Activated T-cell treated with anti-CD3 and anti-CD28 coated beads for 24 hours (primary cell): ENCODE measurements at places on chromosomes 2 and 18.

GRCh38 chr18:69161383-69162028, 239.2 kb upstream of the DOK6 start:
- DNase-seq, result no peak

- no peak for DNase-seq
Observed at GRCh38 chr2:109711230-109712122, 82.6 kb upstream of the RGPD5 start.

- DNase-seq, result peak; percentile 4
Observed at GRCh38 chr2:46873604-46874068, 42.0 kb downstream of the MCFD2 start.

GRCh38 chr18:1350931-1351450, 446.3 kb downstream of the ADCYAP1 start:
- no peak for DNase-seq

DNA sequence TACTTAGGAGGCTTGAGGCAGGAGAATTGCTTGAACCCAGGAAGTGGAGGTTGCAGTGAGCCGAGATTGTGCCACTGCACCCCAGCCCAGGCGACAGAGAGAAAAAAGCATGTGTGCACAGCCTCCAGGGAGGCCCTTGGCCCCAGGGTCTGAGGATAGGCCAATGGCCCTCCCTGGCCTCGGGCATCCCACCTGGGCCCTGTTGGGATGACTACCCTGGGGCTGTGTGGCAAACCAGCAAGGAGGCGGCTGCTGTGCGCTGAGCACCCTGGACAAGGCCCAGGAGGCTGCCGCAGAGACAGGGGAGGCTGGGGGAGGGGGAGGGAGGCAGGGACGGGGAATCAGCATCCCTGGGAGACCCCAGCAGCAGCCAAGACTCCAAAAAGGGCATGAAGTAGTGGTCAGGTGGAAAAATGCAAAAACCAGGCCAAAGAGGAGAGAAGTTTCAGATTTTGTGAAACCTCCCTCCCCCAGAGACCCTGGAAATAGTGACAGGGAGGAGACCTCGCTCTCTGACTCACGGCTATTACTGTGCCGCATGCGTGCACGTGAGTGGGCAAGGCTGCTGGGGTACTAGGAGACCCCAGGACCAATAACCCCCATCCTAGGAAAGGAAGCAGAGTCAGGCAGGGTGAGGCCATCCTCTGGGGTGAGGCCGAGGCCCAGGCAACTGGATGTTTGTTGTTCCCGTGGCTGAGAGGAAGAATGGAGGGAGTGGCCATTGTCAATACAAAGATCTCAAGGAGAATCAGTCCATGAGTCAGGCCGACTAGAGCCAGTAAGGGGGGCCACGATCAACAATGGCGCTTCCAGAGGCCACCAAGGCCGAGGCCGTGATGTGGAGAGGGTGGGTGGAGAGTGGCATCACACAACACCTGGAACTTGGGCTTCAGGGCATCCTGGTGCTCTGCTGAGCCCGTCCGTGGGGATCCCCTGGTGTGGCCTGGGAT, 16.0 kb upstream of the B3GNT7 start:
- no peak for DNase-seq

- no peak for DNase-seq
Observed at GRCh38 chr2:33782395-33783230, 183.5 kb upstream of the FAM98A start.

GRCh38 chr2:64612575-64613195, 41.0 kb downstream of the SERTAD2 start:
- no peak for DNase-seq

DNA sequence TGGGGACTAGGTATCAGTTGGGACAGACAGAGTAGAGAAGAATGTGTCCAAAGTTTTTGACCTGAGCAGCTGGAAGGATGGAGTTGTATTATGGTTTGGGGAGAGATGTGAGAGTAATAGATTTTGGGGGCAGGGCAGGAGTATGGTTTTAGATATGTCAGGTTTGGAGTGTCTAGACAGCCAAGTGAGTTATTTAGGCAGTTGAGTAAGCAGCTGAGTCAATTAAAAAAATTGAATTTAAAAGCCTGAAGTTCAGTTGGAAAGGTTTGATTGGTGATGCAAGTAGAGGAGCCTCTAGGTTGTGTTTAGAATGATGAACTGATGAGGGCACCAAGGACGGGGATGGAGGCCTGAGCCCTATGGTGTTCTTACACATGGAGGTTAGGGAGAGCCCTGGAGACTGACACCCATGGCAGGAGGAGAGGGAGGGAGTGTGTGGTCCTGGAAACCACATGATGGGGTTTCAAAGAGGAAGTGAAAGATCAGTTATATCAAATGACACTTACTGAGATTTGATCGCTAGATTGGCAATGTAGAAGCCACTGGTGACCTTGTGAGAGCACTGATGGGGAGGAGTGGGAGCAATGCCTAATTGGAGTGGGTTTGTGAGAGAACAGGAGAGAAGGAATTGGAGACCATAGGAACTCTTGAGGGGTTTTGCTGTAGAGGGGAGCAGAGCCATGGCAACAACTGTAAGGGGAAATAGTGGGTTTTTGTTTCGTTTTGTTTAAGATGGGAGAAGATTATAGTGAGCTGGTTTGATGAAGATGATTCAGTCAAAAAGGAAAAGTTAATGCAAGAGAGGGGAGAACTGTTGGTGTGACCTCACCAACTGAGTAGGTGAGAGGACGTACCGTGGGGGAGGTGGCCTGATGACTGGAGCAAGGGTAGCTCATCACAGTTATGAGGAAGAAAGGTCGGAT, 10.3 kb downstream of the ITGA6 start:
- no peak for DNase-seq

DNA sequence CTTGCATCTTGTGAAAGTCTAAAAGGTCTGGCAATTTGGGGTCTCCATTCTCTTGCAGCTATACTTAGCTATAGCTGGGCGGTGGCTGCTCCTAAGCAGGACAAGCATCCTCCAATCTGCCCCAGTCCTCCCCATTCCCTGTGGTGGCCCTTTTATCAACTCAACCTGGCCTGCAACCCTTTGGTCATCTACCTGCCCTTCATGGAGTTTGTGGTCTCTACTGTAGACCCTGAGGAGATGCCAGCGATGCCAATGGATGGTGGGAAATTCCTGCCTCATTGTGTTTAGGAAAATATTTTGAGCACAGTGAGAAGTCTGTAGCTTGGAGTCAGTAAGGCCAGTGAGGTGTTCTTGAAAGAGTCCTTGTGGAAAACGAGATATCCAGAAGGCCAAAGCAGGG, 143.4 kb downstream of the CAPN13 start:
- DNase-seq, result no peak

- DNase-seq, result no peak
Observed at GRCh38 chr18:26723981-26724380, 141.5 kb downstream of the AQP4 start.

- DNase-seq, result no peak
Observed at GRCh38 chr2:144515099-144515695, 4.7 kb downstream of the ZEB2 start.

- DNase-seq, result no peak
Observed at GRCh38 chr2:9972621-9973479, 21.4 kb downstream of the GRHL1 start.

GRCh38 chr2:151258121-151258520, 3.5 kb downstream of the RBM43 start:
- no peak for DNase-seq
